ENCODE measurements at places on chromosomes 2 and 18.

DNA sequence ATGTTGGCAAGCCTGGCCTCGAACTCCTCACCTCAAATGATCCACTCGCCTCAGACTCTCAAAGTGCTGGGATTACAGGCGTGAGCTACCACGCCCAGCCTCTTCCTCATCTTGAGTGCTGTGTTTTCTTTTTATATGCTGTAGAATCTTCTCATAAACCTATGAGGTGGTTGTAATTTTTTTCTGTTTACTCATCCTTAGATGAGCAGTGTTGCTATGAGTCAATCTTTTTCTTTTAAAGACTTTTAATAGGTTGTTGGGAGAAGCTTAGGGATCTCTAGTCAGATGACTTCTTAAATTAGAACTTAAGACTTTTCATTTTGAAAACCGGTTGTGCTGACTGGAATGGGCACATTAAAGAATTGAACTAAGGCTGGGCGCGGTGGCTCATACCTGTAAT is 8.7 kb upstream of the AAK1 start:
- no peak for DNase-seq

- DNase-seq: no peak
Observed at GRCh38 chr2:56184500-56185011, 766 bp downstream of the CCDC85A start.

GRCh38 chr18:58169472-58169871 is 125.4 kb downstream of the NEDD4L start:
- no peak for DNase-seq

GRCh38 chr18:23519734-23520133 is 16.4 kb downstream of the RMC1 start:
- DNase-seq: no peak

- no peak for DNase-seq
Observed at GRCh38 chr2:8090748-8091700, 590.8 kb upstream of the ID2 start.

DNA sequence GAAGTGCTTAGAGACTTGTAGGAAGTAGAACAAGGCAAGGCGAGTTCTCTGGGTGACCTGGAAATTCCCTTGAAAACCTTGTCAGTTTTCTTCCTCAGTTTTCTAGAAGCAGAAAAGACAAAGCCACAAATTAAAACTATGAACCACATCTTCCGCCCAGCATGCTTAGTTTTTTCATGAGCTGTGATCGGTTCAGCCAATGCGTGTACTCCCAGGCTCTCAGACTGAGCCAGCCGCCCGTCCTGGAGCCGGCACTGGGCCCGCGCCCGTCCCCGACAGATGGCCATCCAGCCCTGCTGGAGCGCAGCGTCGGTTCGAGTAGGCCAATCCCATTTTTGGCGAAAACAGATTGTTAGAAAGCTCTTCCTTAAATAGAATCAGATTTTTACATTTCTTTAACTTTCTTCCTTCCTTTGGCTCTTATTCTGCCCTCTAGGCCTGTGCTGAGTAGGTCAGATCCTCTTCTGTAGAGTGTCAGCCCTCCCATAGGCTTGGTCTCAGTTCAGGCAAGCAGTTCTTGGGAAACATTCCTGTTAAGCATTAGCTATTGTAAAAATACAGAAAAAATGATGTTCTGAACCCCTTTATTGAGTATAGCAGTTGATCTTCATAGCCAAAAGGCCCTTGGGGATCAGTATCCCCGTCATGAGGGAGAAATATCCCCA is 112.5 kb downstream of the NCK2 start:
- DNase-seq: no peak

- no peak for DNase-seq
Observed at GRCh38 chr18:10416065-10416464, 38.4 kb upstream of the APCDD1 start.

DNA sequence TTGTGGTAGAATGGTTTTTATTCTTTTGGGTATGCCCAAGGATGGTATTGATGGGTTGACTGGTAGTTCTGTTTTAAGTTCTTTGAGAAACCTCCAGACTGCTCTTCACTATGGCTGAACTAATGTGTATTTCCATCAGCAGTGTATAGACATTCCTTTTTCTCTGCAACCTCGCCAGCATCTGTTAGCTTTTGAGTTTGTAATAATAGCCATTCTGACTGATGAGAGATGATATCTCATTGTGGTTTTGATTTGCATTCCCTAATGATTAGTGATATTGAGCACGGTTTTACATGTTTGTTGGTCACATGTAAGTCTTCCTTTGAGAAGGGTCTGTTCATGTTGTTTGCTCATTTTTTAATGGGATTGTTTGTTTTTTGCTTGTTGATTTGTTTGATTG is 1348.7 kb upstream of the NXPH2 start:
- DNase-seq: no peak

DNA sequence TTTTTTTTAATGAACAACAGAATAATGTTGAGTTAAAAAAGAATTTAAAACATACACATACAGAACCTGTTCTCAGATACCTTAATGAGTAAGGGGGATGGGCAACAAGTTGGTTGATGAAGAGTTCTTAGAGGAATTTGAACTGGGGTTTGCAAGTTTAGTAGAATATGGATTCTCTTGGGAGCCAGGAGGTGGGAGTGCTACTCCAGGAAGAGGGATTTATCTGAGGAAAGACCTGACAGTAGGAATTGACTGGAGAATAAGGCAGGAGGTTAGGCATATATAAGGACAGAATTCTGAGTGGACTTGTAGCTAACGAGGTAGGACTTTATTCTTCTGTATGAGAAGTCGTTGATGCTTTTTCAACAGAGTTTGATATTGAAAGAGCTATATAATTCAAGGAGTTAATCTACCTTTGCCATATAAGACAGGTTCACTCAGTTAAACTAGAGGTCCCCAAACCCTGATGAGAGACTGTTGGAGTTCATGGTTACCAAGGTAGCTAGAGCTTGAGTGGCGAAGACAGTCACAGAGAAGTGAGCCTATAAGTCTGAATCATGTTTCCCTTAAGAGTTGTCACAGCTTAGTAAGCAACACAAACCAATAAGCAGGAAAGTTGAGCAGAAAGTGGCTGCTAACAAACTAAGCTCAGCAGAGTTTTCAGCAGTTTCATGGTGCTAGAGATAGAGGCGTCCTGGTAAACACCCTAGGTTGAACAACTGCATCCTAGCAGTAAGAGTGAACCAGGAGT is 88.2 kb downstream of the NCOA1 start:
- no peak for DNase-seq

DNA sequence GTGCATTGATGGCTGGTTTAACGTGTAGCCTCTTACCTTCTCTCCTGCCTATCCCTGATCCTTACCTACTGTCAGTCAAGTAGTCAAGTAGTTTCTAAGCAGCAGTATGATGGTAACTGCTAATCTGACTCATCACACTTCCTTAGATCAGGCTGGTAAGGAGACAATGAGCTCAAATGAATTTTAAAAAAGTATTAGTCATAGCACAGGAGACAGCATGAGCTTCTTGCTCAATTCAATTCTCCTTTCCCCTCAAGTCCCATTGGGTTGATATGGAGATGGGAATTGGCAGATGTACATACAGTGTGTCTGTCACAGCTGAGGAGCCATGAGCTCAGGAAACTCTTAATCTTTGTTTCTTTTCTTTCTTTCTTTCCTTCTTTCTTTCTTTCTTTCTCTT is 799.7 kb downstream of the LRP1B start:
- no peak for DNase-seq
